Stimulated activated CD8-positive, alpha-beta memory T cell treated with anti-CD3 and anti-CD28 coated beads, Interleukin-4, amount 100 ng/mL, for 4 hours (primary cell): ENCODE measurements at places on chromosomes 11 and 22.

GRCh38 chr11:24389575-24389974 lies 107.3 kb upstream of the LUZP2 start:
- no peak for DNase-seq

GRCh38 chr22:23894710-23895598 lies 771 bp downstream of the MIF start:
- peak; percentile 40 for DNase-seq

- no peak for DNase-seq
These were observed 46.5 kb downstream of the POLD3 start for GRCh38 chr11:74638869-74639268.

- DNase-seq, result no peak
These were observed 5.6 kb downstream of the TUB start for GRCh38 chr11:8086571-8086970.

GRCh38 chr11:130066338-130066737 lies 3.4 kb upstream of the APLP2 start:
- DNase-seq, result no peak

DNA sequence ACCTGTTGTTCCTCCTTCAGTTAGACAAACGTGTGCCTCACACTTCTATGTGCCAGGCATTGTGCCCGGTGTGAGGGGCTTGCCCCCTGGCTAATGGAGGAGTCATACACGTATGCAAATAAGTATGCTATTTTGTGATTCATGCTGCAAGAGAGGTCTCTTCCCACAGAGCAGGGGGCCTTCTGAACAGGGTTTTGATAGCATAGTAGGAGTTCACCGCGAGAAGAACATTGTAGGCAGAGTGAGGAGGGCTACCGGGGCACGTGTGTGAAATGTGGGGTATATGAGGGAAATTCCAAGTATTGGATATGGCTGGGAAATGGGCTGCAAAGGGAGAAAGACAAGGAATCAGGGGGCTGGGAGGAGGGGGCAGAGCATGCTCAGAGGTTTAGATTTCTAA lies 84.5 kb downstream of the NECTIN1 start:
- DNase-seq, result no peak
